ENCODE measurements at places on chromosomes 7 and 10.

DNA sequence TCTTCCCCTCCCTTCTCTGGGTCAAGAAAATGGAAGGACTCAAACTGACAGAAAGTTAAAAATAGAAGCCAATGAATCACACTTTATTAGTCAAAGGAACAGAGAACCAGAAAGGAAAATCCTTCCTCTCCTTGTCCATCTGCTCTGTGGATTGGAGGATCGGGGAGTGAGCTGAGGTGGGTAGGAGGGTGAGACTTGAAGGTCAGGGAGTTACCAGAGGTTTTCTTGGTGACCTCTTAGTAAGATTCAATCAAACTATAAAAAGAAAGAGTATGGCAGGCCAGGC is 12.2 kb downstream of the TLX1 start:
- DNase-seq = no peak

DNA sequence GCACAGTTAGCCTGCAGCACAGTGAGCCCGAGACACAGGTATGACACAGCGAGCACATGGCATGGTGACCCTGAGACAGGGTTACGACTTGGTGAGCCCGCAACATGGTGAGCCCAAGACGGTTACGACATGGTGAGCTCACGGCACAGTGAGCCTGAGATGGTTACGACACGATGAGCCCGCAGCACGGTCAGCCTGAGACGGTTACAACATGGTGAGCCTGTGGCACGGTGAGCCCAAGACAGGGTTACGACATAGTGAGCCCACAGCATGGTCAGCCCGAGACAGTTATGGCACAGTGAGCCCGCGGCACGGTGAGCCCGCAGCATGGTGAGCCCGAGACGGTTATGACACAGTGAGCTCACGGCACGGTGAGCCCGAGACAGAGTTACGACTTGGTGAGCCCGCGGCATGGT is 156.1 kb downstream of the MAD1L1 start:
- no peak for DNase-seq

DNA sequence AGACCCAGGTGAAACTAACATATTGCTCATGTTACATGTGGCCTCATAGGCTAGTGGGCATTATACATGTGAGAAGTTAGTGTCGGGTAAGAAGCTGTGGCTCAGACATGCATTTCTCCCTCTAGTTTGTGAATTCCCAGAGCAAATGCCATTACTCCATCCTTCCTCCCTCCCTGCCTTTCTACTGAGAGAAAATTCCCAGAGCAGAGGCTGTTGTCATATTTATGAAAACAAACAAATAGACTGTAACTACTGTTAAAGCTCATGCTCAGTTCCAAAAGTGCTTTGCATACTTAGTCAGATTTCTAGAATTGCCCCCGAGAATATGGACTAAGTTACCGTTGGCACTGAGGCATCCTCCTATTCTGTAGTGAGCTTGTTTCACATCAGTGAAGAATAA is 29.0 kb downstream of the ZNRF2 start:
- DNase-seq = no peak

- no peak for DNase-seq
These were observed 150.2 kb upstream of the PRSS58 start for GRCh38 chr7:142407939-142408570.

DNA sequence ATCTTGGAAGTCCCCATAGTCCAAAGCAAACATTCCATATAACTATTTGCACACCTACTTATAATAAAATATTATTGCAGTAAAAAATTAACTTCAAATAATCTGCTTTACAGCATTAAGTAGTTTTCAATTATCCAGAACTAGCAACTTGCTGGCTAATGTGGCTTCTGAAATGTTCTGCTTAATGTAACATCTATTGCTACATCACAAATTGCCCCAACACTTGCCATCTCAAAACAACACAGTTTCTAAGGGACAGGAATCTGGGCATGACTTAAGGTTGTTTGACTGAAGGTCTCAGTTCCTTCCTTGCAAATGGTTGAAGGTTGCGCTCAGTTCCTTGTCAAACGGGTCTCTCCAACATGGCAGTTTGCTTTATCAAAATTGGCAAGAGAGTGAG is 378.5 kb upstream of the SEMA3C start:
- DNase-seq = no peak

All from activated effector memory CD4-positive, alpha-beta T cell treated with Interleukin-2 at 50 U/mL for 16 hours (primary cell).